ENCODE measurements at places on chromosomes 13 and 19. TPM values are rescaled to one million over a fixed set of nuclear protein-coding genes. Genes with fewer than 3 reads are reported as not detected.

DNA sequence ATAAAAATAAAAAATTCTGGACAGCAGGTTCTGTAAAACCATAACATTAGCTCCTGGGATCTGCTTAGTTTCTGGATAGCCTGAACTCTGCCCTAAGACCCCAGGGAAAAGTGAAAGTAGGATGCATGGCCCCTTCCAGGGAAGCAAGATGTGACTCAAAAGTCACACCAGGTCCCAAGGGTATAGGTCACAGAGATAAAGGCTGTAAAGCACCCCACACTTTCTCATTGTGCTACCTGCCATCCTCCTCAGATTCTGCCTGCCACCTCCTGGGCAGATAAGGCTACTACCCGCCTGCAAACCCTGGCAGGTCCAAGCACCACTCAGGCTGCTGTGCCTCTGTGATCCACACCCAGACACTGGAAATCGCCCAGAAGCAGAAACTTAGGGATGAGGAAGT, 20.6 kb downstream of the FFAR2 start:
- no peak overlapping the region for H3K27ac ChIP-seq
- peak; percentile 80 for DNase-seq
- H3K4me1 ChIP-seq, result no peaks in the 10 kb centered on the region

GRCh38 chr19:5547881-5548280, 19.9 kb downstream of the TINCR start:
- H3K27ac ChIP-seq, result no peak overlapping the region
- no peaks in the 10 kb centered on the region for H3K27me3 ChIP-seq
- no peaks in the 10 kb centered on the region for H3K4me1 ChIP-seq
- no peaks in the 10 kb centered on the region for H3K36me3 ChIP-seq
- H3K4me3 ChIP-seq, result no peak overlapping the region

GRCh38 chr13:93477238-93477637, 250.6 kb downstream of the GPC6 start:
- H3K36me3 ChIP-seq, result no peaks in the 10 kb centered on the region
- no peaks in the 10 kb centered on the region for H3K27me3 ChIP-seq
- no peak for DNase-seq
- H3K27ac ChIP-seq, result no peak overlapping the region
- no peak overlapping the region for H3K4me3 ChIP-seq

DNA sequence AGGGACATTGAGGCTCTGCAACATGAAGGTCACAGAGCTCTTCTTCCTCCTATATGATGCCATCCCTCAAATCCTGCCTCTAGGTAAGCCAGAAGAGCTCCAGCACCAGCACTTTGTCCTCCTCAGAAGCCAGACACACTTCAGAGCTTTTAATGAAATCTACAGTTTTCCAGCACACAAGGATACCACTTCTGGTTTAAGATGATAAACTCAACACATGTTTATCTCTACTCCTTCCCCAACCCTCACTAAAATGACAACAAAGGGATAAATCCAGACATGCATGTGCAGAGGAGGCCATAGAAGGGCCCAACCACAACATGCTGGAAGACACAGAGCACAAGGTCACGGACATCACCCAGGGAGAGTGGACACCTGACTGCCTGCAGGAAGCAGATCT, 195.3 kb downstream of the USP12 start:
- DNase-seq, result no peak
- H3K4me1 ChIP-seq, result no peaks in the 10 kb centered on the region
- H3K27ac ChIP-seq, result no peak overlapping the region
- no peak overlapping the region for H3K4me3 ChIP-seq
- H3K36me3 ChIP-seq, result no peaks in the 10 kb centered on the region
- H3K27me3 ChIP-seq, result no peaks in the 10 kb centered on the region

NANOS3 gene
- polyA plus RNA-seq, result 3.1 TPM

ELANE gene
- polyA plus RNA-seq, result 0.19 TPM

- H3K27ac ChIP-seq, result no peak overlapping the region
- no peaks in the 10 kb centered on the region for H3K4me1 ChIP-seq
- no peak overlapping the region for H3K4me3 ChIP-seq
- no peaks in the 10 kb centered on the region for H3K27me3 ChIP-seq
- H3K36me3 ChIP-seq, result no peaks in the 10 kb centered on the region
Observed at GRCh38 chr19:54178581-54179261, 5.8 kb upstream of the TMC4 start.

DNA sequence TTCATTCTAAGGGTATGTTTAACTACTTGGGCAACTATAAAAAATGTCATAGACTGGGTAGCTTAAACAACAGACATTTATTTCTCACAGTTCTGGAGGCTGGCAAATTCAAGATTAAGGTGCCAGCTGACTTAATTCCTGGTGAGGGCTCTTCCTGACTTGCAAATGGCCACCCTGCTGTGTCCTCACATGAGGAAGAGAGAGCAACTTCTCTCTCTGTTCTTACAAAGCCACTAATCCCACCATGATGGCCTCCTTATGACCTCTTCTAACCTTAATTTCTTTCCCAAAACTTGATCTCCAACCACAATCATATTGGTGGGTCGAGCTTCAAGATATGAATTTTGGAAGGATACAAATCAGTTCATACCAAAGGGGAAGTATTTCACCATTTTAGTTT, 399.0 kb downstream of the DCT start:
- no peaks in the 10 kb centered on the region for H3K36me3 ChIP-seq
- no peak overlapping the region for H3K4me3 ChIP-seq
- no peaks in the 10 kb centered on the region for H3K27me3 ChIP-seq
- no peaks in the 10 kb centered on the region for H3K4me1 ChIP-seq
- no peak overlapping the region for H3K27ac ChIP-seq
- no peak for DNase-seq

- DNase-seq, result no peak
- no peaks in the 10 kb centered on the region for H3K27me3 ChIP-seq
- H3K4me1 ChIP-seq, result no peaks in the 10 kb centered on the region
- H3K36me3 ChIP-seq, result no peaks in the 10 kb centered on the region
- no peak overlapping the region for H3K4me3 ChIP-seq
- no peak overlapping the region for H3K27ac ChIP-seq
Observed at GRCh38 chr13:101010100-101010499, 335.5 kb upstream of the TMTC4 start.

GRCh38 chr13:30796631-30797601, 61.6 kb downstream of the ALOX5AP start:
- DNase-seq, result no peak
- no peak overlapping the region for H3K4me3 ChIP-seq
- H3K27ac ChIP-seq, result no peak overlapping the region
- H3K36me3 ChIP-seq, result no peaks in the 10 kb centered on the region
- H3K27me3 ChIP-seq, result no peaks in the 10 kb centered on the region

DNA sequence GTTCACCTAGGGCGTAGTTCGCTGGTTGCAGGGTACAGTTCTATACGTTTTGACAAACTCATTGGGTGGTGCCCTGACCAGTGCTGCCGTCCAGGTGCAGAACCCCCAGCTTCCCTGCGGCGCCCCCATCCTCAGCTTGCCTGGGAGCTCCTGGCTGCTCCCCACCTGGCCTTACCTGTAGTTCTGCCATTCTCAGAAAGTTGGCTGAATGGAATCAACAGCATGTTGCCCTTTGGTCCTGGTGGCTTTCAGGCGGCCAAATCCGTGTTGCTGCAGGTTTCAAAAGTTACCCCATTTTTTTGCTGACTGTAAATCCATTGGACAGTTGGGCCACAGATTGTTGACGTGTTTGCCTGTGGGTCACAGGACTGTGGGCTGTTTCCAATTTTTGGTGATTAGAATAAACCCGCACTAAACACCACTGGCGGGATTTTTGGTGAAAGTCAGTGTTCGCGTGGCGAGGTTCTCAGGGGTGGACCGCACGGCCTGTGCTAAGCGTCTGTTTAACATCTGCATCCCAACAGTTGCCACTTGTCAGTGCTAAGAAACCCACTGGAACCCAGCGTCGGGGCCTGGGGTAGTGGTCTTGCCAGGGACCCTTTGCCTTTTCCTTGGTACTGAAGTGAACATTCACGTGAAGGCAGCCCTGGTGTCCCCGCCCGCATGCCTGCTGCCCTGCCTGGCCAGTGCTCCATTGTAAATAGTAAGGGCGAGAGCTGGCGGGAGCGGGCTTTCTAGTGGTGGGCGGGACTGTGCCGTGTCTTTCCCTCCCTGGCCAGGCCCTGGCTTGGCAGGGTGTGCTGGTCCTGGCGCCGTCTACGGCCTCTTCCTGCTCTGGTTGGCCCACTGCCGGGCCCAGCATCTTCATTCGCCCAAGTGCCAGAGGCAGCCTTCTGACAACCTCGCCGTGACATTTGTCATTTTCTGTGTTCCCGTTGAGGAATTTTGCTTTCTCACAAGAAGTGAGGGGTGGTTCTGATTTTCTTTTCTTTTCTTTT, 3.3 kb downstream of the DOT1L start:
- H3K4me3 ChIP-seq, result no peak overlapping the region
- H3K27ac ChIP-seq, result peak overlapping the region; percentile 90
- H3K36me3 ChIP-seq, result no peaks in the 10 kb centered on the region
- peak; percentile 89 for DNase-seq
- H3K27me3 ChIP-seq, result no peaks in the 10 kb centered on the region
- H3K4me1 ChIP-seq, result peaks cover 43% of the 10 kb centered on the region

ZNF177 gene
- polyA plus RNA-seq, result 4.3 TPM

DNA sequence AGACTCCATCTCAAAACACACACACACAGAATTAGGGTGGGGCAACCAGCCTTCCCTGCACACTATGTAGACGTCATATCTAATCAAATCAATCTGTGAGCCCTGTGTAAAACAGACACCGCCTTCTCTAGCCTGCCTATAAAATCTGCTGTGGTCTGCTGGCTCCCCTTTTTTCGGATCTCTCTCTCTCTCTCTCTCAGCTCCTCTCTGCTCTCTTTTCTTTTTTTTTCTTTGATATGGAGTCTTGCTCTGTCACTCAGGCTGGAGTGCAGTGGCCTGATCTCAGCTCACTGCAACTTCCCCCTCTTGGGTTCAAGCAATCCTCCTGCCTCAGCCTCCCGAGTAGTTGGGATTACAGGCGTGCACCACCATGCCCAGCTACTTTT, 11.8 kb upstream of the CD70 start:
- DNase-seq, result no peak
- H3K27ac ChIP-seq, result no peak overlapping the region
- H3K36me3 ChIP-seq, result no peaks in the 10 kb centered on the region
- H3K4me1 ChIP-seq, result no peaks in the 10 kb centered on the region

UPK1A gene
- polyA plus RNA-seq, result not detected

GRCh38 chr13:75687150-75687763, 51.1 kb downstream of the LMO7 start:
- H3K4me1 ChIP-seq, result no peaks in the 10 kb centered on the region
- no peak overlapping the region for H3K27ac ChIP-seq
- no peaks in the 10 kb centered on the region for H3K36me3 ChIP-seq
- no peaks in the 10 kb centered on the region for H3K27me3 ChIP-seq

ZNF331 gene
- polyA plus RNA-seq, result 14.3 TPM

ADGRE3 gene
- polyA plus RNA-seq, result not detected

AMH gene
- polyA plus RNA-seq, result 8.9 TPM

DNA sequence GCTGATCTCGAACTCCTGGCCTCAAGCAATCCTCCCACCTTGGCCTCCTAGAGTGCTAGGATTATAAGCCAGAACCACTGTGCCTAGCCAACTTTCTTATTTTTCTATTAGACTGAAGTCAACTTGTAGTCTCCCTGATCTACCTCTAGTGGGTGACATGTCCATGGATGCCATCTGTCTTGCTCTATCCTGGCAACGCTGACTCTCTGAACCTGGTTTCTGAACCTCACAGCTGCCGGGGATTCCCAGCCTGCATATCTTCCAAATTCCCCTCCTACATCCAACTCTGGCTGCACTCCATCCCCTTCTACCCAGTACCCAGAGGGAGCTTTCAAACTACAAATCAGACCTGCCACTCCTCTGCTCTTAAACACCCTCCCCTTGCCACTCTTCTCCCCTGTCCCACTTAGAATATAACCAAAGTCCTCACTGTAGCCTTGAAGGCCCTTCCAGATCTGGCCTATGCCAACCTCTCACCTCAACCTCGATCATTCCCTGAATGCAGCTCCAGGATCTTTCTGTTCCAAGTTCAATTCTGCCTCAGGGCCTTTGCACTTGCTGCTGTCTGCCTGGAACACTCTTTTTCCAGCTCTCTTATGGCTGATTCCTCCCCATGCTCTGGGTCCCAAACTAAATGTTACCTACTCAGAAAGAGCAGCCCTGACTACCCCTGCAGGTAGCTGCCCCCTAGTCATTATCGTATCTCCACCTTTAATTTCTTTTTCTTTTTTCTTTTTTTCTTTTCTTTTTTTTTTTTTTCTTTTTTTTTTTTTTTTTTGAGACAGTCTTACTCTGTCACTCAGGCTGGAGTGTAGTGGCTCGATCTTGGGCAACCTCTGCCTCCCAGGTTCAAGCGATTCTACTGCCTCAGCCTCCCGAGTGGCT, 2.2 kb downstream of the CLIP3 start:
- no peaks in the 10 kb centered on the region for H3K36me3 ChIP-seq
- H3K4me3 ChIP-seq, result no peak overlapping the region
- no peak overlapping the region for H3K27ac ChIP-seq
- DNase-seq, result no peak

DNA sequence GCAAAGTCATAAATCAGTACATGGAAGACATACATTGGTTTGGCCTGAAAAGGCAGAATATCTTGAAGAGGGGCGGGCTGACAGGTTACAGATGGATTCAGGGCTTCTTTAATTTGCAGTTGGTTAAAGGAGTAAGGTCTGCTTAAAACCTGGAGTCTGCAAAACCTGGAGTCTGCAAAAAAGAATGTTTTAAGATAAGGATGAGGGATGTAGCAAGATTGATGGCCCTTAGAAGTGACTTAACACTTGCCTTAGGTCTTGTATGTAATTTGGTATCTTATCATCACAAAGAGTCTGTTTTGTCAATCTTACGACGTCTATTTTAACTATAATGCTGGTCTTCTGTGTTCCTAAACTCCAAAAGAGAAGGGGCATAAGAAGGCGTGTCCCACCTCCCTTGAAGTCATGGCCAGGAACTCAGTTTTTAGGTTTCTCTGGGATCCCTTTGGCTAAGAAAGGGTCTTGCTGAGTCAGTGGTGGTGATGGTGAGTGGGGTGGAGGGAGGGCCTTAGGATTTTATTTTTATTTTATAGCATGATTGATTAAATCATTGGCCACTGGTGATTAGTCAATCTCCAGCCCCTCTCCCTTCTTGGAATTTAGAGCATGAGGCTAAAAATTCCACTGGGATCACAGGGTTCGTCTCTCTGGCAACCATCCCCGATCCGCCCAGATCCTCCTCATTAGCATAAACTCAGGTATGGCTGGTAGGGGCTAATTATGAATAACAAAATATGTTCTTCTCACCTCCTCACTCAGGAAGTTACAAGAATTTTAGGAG, 10.1 kb upstream of the HAS1 start:
- no peak overlapping the region for H3K27ac ChIP-seq
- DNase-seq, result no peak
- no peak overlapping the region for H3K4me3 ChIP-seq

GRCh38 chr19:41248895-41249294, 15.3 kb upstream of the HNRNPUL1 start:
- H3K27ac ChIP-seq, result no peak overlapping the region
- H3K27me3 ChIP-seq, result no peaks in the 10 kb centered on the region
- H3K4me1 ChIP-seq, result no peaks in the 10 kb centered on the region

- H3K36me3 ChIP-seq, result no peaks in the 10 kb centered on the region
Observed at GRCh38 chr19:35306473-35307246, 14.7 kb downstream of the MAG start.

ZNF560 gene
- 0.14 TPM for polyA plus RNA-seq
